Activated CD8-positive, alpha-beta T cell treated with anti-CD3 and anti-CD28 coated beads for 36 hours (primary cell): ENCODE measurements at places on chromosomes 12 and 14. TPM values are rescaled to one million over a fixed set of nuclear protein-coding genes. Genes with fewer than 3 reads are reported as not detected.

GRCh38 chr12:26188127-26188526 is 7.2 kb upstream of the SSPN start:
- peaks cover 26% of the 10 kb centered on the region for H3K27me3 ChIP-seq
- H3K4me1 ChIP-seq, result no peaks in the 10 kb centered on the region
- no peaks in the 10 kb centered on the region for H3K36me3 ChIP-seq
- no peak for DNase-seq

DNA sequence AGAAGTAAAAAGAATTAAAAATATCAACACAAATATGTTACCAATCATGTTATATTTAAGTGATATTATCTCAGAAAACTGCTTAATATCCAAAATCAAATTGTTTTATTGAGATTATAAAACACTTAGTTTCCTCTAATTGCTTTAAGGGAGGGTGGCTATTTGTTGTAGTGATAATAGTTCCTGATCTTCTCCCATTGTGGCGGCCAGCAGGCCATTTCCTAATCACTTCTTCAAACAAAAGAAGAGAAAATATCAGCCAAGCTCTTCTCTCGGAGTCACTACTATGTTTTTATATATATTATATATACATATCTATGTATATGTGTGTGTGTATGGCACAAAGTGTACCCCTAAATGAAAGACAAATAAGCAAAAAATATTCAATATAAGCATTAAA is 31.5 kb downstream of the ERO1A start:
- no peaks in the 10 kb centered on the region for H3K27me3 ChIP-seq
- H3K4me3 ChIP-seq, result no peak overlapping the region
- DNase-seq, result no peak
- no peak overlapping the region for H3K27ac ChIP-seq
- peaks cover 34% of the 10 kb centered on the region for H3K36me3 ChIP-seq

- H3K36me3 ChIP-seq, result no peaks in the 10 kb centered on the region
- peaks cover 3% of the 10 kb centered on the region for H3K4me1 ChIP-seq
- H3K27ac ChIP-seq, result no peak overlapping the region
- no peak for DNase-seq
- H3K4me3 ChIP-seq, result no peak overlapping the region
Measured at GRCh38 chr14:105126126-105126980, 42.2 kb downstream of the JAG2 start.

DNA sequence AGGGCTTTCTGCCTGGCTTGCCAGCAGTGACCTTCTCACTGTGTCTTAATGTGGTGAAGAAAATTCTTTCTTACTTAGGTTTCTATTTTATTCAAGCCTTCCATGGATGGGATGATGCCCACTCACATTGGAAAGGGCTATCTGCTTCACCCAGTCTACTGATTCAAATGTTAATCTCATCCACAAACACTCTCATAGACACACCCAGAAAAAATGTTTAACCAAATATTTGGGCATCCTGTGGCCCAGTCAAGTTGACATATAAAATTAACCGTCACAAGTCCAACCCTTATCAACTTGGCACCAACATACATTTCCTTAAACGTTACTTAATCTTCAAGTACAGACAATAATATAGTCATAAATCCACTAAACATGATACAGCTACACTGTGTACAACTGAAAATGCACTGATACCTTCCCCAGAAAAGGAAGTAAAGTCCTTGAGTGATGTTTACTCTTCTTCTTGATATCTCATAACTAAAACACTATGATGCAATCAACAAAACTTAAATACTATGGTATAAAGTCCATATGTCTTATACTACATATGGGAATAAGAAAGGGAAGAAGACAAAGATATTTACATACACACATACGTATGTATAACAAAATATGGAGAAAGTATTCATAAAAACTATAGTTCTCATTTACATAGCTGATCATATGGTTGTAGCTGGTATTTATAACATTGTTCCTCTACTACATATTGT is 394.7 kb upstream of the NOVA1 start:
- no peaks in the 10 kb centered on the region for H3K4me1 ChIP-seq
- DNase-seq, result no peak
- no peak overlapping the region for H3K27ac ChIP-seq

GRCh38 chr14:88247228-88247627 is 75.8 kb downstream of the KCNK10 start:
- no peak overlapping the region for H3K4me3 ChIP-seq
- H3K27ac ChIP-seq, result no peak overlapping the region
- H3K27me3 ChIP-seq, result peaks cover 30% of the 10 kb centered on the region

DNA sequence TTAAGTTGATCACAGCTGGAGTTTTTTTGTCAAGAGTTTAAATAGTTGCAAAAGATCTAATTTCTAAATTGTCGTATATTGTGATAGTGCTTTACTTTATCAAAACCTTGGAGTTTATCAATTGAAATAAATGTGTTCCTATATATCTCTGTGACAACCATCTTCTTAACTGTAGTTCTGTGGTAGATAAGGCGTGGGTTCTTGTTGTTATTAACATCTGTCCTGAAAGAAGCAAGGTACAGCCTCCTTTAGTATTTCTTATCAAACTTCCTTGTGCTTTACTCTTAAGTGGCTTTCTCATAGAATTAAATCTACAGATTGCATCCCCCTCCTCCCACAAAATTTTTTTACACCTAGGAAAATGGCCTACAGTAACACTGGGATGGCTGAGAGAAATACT is 7.3 kb downstream of the SCYL2 start:
- no peaks in the 10 kb centered on the region for H3K27me3 ChIP-seq
- no peak overlapping the region for H3K27ac ChIP-seq
- peaks cover 50% of the 10 kb centered on the region for H3K4me1 ChIP-seq
- DNase-seq, result no peak

DNA sequence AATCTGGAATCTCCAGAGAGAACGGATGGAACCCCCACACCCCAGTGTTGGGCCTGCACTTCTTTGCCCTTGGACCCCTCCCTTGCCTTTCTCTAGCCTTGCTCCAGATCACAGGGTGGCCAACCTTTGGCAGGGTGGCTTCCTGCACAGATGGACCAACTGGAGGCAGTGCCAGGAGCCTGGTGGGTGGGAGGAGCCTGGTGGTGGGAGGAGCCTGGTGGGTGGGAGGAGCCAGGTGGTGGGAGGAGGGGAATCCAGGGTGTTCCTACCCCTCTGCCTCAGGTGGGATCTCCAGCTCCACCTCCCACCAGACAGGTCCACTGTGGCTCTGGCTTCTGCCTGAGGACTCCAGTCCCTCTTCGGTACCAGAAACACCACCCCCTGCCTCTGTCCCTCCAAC is 15.0 kb upstream of the ORAI1 start:
- H3K27me3 ChIP-seq, result no peaks in the 10 kb centered on the region
- no peaks in the 10 kb centered on the region for H3K4me1 ChIP-seq

Gene CLEC9A
- not detected for total RNA-seq

DNA sequence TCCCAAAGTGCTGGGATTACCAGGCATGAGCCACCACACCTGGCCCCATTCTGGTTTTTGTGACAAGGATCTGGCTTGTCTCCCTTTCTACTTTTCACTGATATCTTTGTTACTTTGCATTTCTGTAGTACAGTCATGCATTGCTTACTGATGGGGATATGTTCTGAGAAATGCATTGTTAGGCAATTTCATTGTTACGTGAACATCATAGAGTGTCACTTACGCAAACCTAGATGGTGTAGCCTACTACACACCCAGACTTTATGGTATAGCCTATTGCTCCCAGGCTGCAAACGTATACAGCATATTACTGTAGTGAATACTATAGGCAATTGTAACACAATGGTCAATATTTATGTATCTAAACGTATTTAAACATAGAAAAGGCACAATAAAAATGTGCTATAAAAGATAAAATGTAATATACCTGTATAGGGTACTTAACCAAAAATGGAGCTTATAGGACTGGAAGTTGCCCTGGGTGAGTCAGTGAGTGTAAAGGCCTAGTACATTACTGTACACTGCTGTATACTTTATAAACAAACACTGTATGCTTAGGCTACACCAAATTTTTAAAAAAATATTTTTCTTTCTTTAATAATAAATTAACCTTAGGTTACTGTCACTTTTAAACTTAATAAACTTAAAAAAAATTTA is 16.0 kb downstream of the MRPL42 start:
- no peaks in the 10 kb centered on the region for H3K4me1 ChIP-seq
- H3K36me3 ChIP-seq, result peaks cover 24% of the 10 kb centered on the region
- H3K4me3 ChIP-seq, result no peak overlapping the region
- DNase-seq, result no peak
- H3K27ac ChIP-seq, result no peak overlapping the region

GRCh38 chr12:54624315-54625279 is 10.1 kb downstream of the LACRT start:
- H3K27ac ChIP-seq, result no peak overlapping the region
- no peak for DNase-seq
- H3K27me3 ChIP-seq, result peaks cover 44% of the 10 kb centered on the region
- no peak overlapping the region for H3K4me3 ChIP-seq
- no peaks in the 10 kb centered on the region for H3K4me1 ChIP-seq
- no peaks in the 10 kb centered on the region for H3K36me3 ChIP-seq

DNA sequence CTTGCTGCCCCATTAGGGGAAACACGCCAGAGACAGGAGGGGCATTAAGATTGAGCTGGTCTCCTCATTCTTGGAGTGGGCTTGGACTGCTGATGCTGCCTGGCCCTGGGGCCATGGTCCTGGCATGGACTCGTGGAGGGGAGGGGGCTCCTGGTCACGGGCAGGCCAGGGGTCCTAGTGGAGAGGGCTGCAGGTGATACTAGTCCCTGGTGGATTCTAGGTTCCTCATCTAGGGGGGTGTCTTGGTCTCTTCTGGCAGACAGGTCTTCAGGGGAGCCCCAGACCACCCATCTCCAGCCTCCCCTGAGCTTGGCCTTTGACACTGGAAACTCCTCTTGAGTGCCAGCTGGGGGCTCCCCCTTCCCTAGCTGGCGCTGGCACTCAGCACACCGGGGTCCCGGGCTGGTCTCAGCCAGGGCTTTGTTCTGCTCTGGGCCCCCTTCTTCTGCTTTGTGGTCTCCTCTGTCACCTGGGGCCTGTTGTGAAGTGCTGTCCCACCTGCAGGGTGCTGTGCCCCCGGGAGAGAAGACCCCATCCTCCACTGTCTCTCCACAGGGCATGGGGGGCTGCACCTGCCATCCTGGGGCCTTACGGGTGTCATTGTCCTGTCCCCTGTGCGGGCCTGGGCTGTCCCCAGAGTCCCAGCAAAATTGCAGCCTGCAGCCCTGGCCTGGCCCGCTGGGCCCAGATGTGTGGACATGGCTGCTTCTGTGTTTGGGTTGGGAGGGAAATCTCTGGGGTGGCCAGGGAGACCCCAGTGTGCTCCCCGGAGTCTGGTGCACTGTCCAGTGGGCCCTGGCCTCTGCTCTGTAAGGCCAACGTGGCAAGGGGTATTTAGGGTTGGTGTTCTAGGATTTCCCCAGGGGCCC is 2.3 kb downstream of the KIF26A start:
- DNase-seq, result no peak
- H3K36me3 ChIP-seq, result no peaks in the 10 kb centered on the region
- no peak overlapping the region for H3K4me3 ChIP-seq

GRCh38 chr14:99938376-99938775 is 126.8 kb upstream of the EVL start:
- no peaks in the 10 kb centered on the region for H3K36me3 ChIP-seq
- DNase-seq, result no peak
- H3K27ac ChIP-seq, result no peak overlapping the region
- no peaks in the 10 kb centered on the region for H3K4me1 ChIP-seq

DNA sequence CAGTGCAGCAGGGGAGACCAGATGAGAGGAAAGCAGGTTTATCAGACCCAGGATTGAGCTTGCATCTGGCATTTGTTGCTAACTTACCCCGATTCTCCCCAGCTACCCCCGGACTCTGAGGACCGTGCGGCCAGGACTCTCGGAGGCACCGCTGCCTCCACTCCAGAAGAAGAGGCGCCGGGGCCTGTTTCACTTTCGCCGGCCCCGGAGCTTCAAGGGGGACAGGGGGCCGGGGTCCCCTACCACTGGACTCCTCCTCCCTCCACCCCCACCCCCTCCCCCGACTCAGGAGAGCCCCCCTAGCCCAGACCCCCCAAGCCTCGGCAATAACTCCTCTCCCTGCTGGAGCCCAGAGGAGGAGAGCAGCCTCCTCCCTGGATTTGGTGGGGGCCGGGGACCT is 6.5 kb upstream of the CPNE6 start:
- H3K27me3 ChIP-seq, result no peaks in the 10 kb centered on the region
- H3K4me1 ChIP-seq, result no peaks in the 10 kb centered on the region
- H3K36me3 ChIP-seq, result no peaks in the 10 kb centered on the region
- no peak overlapping the region for H3K27ac ChIP-seq

Gene GPD1
- 0.16 TPM for total RNA-seq

DNA sequence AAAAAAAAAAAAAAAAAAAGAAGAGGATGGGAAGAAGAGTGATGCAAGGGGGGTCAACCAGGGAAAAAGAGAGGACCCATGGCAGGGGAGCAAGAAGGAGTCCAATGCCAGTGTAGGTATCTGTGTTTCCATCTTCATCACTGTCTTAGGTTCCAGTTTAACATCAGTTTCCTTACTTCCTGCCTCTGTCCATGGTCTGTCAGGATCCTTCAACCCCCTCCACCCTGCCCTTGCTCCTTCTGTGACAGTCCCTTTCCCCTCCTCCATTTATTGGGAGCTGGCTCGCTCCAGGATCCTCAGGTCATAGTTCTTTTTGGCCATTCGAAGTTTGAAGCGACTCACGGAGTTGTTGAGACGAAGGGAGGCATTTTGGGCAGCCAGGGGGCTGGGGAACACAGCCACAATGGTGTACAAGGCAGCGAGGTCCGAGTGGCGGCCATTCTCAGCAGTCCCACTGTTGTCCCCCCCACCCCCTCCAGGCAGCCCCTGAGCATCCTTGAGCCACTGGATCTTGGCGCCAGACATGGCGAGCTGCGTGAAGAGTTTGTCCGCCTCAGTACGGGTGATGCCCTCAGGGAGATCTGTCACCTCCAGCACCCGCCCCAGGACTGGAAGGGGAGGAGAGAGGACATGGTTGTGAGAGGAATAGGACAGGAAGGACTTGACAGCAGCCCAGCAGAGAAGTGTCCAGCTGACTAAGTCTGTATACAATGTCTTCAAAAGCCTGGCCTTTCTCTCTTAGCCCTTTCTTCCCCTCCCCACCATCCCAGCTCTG is 3.7 kb upstream of the STAC3 start:
- H3K4me1 ChIP-seq, result no peaks in the 10 kb centered on the region
- no peak overlapping the region for H3K27ac ChIP-seq
- H3K36me3 ChIP-seq, result peaks cover 7% of the 10 kb centered on the region
- no peak for DNase-seq

Gene INSM2
- total RNA-seq, result not detected

Gene MFAP5
- not detected for total RNA-seq

Gene BCL11B
- total RNA-seq, result 48.5 TPM

- peaks cover 4% of the 10 kb centered on the region for H3K27me3 ChIP-seq
- H3K27ac ChIP-seq, result no peak overlapping the region
- no peak for DNase-seq
- no peaks in the 10 kb centered on the region for H3K36me3 ChIP-seq
Measured at GRCh38 chr14:71833476-71833875, 98.8 kb upstream of the RGS6 start.

Gene KCNA5
- total RNA-seq, result not detected

Gene TMEM30B
- total RNA-seq, result 1.7 TPM
